LoVo (cell line): ENCODE measurements at places on chromosomes 16 and 17.

GRCh38 chr16:64778777-64779176 is 343.1 kb downstream of the CDH11 start:
- no peak for DNase-seq

DNA sequence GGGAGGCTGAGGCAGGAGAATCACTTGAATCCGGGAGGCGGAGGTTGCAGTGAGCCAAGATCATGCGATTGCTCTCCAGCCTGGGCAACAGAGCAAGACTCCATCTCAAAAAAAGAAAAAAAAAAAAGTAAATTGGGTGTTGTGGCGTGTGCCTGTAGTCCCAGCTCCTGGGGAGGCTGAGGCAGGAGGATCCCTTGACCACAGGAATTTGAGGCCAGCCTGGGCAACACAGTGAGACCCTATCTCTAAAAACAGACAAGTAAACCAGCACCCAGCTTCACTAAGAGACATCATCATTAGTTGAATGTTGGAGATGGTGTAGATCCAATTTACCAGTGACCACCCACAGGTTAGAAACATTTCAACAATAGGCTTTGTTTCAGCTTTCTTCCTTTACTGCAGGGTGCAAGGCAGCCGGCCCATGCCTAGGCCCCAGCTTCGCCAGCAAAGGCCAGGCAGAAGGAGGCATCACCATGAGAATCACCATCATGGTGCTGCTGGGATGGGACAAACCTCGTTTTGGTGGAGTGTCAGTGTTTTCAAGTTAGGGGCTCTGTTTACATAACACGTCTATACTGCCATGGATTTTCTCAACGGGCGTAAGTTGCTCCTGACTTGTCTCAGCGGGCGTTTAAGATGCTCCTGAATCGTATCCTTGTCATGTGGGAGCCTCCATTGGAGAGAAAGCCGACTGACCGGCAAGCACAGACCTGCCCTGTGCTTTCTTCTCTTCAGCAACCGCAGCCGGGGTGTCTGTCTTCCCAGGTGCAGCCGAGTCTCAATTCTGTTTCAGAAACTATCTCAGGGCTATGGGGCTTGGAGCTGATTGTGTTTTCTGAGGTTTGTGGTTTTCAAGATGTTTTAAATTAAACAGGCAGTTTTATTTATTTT is 7.3 kb downstream of the TCF25 start:
- DNase-seq: no peak

DNA sequence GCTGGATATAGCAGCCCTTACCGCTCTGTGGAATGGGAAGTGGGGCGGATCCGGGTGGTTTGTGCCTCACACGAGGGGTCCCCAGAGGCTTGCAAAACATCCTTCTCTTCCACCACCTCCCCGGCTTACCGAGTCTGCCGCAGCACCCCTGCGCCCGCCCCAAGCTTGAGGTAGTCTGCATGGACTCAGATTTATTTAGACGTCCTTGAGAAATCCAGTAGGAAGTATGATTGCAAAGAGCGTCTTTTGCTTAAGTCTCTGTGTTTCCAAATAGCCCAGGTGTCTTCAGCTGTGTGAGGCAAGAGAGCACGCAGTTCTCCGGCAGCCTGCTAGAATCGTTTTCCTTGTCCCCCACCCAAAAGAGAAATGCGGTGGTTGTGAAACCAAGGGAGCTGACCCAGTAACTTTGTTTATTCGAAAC is 2.4 kb downstream of the KIAA0513 start:
- DNase-seq: no peak

DNA sequence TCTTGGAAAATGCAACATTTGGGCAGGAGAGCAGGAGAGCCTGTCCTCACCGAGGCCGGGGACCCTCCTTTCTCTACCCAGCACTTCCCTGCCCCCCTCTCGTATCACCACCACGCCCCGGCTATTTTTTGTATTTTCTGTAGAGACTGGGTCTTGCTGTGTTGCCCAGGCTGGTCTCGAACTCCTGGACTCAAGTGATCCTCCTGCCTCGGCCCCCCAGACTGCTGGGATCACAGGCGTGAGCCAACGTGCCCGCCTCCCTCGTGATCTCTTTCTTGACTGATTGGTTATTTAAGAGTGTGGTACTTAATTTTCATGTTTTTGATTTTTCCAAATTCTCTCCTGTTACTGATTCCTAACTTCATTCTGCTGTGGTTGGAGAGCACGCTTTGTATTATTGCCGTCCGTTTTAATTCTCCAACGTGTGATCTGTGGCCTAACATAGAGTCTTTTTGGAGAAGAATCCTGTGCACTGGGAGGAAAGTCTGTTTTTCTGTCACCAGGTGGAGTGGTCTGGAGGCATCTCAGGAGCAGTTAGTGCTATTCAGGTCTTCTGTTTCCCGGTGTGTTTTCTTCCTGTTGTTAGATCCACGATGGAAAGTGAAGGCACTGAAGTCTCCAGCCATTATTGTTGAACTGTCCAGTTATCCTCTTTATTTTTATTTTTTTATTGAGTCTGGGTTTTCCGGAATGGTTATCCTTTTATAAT is 40.4 kb downstream of the ZNF778 start:
- DNase-seq: no peak
